ENCODE measurements at places on chromosomes 7 and 10.

GRCh38 chr7:149027055-149027454 is 1.2 kb downstream of the PDIA4 start:
- DNase-seq = no peak

- no peak for DNase-seq
Observed at GRCh38 chr10:89151857-89152256, 55.3 kb downstream of the CH25H start.

DNA sequence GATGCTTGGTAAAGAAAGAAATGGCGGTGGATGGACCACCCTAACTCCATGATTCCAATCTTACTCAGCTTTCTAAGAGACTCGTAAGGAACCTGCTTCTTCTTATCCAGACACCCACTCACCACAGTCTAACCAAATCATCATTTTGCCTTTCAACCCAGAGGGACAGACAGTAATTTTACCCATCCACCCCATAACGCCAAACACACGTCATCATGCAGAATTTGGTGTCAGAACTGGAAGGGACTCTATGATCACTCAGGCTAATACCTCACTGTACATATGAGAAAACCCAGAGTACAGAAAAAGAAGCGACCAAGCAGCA is 388 bp downstream of the ECD start:
- no peak for DNase-seq

DNA sequence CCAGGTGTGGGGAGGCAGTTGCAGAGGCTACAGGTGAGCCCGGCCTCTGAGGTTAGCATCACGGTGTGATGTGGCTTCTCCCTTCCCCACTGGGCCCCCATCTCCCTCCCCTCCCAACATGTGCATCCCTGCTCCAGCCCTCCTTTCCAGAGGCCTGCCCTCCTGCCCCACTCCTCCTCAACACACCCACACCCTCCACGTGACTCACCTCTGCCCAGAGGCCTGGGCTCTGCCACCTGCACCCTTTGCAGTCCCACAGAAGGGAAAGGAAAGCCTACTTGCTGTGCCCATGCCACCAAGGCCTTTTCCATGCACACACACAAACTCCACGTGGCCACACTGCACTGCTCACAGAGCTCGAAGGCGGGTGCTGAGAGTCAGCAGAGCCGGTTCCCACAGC is 500.6 kb upstream of the FOXK1 start:
- DNase-seq = no peak

DNA sequence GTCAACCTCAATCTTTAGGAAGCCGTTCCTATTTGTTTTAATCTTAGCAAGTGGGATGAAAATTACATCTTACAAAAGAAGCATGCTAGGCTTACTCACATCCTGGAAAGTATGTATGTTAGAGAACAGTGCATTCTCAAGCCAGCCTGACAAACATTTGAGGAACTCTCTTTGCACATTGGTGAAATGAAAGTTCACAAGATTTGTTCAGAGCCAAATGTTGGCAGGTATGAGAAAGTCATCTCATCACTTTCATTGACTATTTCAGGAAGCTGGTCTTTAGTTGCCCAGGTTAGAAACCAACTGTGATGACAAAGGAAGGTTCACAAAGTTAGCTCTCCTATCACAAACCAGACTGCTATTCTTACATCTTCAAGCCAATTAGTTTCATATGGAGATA is 57.1 kb downstream of the ABCB1 start:
- no peak for DNase-seq

DNA sequence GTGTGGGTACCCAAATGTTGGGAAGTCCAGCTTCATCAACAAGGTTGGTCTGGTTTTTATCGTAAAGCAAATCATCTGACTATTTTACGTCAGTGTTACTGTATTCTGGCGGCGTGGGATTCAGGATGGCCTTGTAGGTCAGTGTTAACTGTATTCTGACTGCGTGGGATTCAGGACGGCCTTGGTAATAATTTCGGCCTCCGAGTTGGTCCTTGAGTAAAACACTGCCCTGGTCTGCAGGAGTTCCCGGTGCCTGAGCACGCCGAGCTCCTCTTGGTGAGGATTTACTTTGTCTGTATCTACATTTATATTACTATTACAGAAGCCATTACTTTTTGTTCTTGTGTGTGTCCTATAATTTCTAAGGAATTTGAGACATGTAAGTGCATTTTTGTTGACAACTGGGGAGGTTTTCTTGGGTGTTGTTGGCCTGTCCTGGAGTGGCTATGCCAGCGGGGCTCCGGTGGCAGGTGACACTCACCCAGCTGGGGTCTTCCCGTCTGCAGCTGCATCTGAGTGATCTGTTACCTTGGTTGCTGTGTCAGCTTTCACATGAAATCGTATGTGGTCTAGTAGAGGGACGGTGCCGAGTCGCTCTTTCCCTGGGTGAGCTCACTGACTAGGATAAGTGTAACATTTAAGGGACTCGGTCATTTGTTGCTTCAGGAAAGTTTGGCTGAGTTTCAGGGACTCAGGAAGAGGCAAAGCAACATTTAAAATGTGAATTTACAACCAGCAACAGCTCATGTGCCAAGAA is 9.2 kb downstream of the GTPBP4 start:
- DNase-seq = no peak
